ENCODE measurements at places on chromosomes 3 and 15.

GRCh38 chr15:57319226-57319918 lies 56.9 kb upstream of the CGNL1 start:
- DNase-seq, result no peak

- no peak for DNase-seq
Observed at GRCh38 chr15:38062696-38063095, 128.3 kb downstream of the TMCO5A start.

DNA sequence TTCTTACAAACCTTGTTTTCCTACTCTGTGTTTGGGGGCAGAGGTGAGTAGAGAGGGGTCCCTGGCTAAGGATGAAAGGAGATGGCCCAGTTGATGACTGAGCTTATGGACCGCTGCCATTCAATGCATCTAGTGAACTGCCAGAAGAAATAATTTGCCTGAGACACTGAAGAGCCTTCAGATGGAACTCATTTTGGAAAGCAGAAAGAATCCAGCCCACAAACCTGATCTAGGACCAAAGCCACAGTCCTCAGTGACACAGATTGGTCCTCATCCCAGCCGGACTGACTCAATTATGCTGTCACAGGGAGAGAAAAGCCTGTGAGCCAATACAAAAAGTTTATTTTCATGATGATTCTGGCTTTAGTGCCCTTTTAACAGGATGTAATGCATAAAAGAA lies 82.7 kb downstream of the CD47 start:
- DNase-seq, result no peak

DNA sequence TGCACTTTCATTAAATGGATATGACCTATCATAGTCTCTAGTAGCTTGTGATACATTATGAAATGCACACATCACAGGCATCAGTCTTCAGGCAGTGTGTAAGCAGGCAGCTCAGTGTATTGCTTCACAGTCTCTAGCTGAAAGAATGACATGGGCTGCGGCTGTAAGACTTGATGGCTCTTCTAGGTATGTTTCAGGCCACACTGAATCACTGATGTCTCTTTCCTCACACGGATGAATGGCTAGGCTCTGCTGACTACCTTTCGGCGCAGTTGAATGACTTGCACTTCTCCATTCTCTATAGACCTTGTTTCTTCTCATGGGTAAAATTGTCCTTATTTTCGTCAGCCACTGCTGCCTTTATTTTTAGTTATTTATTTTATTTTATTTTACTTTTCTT lies 15.4 kb downstream of the APH1B start:
- peak; percentile 41 for DNase-seq

DNA sequence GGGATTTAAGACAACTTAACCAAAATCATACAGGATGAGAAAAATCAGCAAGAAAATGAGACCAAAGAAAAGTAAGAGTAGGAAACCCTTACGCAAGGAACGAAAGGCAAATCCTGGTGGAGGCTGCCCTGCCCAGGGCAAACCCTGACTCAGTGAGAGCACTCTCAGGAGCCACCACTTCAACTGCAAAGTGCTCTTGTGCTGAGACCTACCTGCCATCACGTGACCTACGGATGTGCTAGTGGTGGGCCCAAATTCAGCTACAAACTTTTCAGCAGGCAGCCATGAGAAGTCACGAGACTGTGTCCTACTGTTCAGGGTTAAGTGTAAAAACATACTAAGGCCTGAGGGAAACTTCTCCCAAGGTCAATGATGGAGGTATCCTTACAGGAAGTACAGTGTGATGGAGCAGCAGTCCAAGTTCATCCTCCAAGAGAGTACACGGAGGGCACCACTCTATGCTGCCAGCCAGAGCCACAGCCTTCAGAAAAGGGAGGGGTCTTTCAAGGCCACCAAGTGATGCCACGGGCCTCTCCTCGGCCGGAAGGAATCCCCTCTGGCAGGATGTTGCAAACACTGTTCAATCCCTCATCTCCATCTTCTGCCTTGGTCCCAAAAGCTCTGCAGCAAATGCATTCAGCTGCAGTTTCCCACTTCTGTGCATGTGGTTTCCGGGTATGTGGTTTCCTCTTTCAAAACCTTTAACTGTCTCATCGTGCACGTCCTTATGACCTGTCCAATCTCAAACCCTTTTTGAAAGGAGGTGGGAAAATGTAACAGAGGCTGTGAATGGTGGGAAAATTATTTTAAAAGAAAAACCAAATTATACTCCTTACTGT lies 9.5 kb downstream of the CHSY1 start:
- DNase-seq, result peak; percentile 82

GRCh38 chr3:188137051-188137450 lies 16.9 kb upstream of the LPP start:
- DNase-seq, result no peak

DNA sequence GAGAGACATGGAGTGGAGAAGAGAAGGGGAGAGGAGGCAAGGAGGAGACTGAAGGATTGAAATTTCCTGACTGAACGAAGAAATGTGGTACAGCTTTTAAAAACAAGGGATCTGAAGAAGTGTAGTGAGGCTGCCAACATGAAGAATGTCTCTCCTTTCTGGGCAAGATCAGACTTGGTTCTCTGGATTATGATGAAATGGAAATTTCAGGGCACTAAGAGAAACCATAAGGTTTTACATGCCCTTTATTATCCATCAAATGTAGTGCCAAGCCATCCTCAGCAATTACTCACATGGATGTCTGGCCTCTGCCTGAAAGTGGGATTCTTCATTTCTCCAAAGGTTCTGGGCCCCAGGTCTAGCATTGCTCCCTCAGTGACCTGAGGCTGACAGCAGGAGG lies 77.6 kb upstream of the CCDC80 start:
- no peak for DNase-seq

- DNase-seq, result no peak
Observed at GRCh38 chr15:79115986-79116665, 25.5 kb upstream of the RASGRF1 start.

GRCh38 chr3:154180836-154181691 lies 59.9 kb downstream of the ARHGEF26 start:
- DNase-seq, result no peak

DNA sequence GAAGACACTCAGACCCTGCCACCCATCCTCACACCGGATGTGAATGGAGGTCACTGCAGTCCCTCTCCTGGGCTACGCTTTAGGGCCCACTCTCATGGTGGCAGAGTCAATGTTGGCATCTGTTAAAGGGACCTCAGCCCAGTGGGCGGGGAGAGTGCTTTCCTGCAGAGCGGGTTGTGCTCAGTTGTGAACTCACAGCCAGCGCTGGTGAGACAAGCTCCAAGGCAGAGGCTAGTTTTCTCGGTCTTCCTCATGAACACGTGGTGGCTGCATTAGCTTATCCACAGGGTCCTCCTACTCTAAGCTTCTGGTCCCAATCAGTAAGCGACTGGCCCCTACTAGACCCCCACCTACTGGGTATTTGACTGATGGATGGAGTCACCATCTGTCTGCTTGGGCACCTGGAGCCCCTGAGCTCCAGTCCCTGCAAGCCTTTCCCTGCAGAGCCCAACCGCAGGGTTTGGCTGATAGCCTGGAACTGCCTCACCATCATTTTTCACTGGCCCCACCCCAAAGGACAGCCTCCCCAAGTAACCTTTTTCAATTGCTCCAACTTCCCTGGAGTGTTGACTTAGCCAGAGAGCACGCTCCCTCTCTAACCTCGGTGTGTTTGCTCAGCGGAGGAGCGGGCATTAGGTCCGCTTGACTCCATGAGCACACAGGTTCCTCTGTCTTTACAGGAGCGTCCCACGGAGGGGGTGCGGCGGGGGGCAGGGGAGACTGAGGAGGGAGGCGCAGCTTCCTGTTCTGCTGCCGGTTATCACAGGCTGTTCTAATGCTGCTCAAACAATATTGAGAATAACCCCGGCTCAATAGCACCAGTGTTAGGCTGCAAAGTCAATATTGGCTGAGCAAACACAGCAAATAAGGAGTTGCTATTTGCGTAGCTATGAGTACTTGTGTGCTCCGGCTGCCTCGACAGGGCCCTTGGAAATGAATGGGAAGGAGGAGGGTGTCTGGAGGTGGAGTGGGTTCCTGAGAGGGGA lies 141.7 kb downstream of the RPLP1 start:
- DNase-seq, result no peak

- no peak for DNase-seq
Observed at GRCh38 chr3:124483915-124484470, 246.3 kb upstream of the UMPS start.

- DNase-seq, result peak; percentile 37
Observed at GRCh38 chr3:106167728-106168127, 298.9 kb upstream of the CBLB start.

DNA sequence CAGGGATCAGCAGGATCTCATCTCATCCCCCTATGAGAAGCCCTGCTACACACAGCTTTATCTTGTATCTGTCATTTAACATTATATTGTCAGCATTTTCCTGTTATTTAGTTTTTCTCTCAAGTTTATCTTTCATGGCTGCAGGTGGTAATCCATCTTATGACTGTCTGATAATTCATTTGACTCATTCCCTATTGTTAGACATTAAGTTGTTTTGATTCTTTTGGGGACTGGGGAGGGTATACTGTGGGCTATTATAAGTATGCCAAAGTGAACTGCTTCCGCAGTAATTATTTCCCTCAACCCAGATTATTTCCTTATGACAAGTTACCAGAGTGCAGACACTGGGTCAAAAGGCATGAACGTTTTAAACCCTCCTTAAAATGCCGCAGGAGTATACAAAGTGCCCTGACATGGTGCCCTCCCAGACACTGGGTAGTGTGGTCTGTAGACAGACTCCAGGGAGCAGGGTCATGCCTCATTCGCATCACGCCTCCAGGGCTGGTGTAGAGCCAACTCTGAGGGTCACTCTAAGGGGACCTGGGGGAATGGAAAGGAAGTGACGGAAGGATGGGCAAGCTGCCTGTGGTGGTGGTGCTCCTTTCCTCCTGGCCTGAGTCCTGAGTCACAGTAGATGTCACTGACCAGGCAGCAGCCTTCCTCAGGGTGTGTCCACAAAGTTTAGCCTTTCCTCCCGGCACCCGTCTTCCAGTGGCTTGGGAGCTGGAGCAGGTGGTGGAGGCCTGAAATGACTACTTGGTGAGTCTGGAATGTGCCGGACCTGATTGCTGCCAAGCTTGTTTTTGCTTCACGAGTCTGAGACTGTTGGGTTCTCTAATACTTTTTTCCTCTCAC lies 11.6 kb downstream of the GPR160 start:
- no peak for DNase-seq

GRCh38 chr15:99137111-99137546 lies 32.2 kb downstream of the SYNM start:
- DNase-seq, result no peak

- DNase-seq, result peak; percentile 97
Observed at GRCh38 chr3:17151598-17152373, 267.0 kb downstream of the PLCL2 start.

DNA sequence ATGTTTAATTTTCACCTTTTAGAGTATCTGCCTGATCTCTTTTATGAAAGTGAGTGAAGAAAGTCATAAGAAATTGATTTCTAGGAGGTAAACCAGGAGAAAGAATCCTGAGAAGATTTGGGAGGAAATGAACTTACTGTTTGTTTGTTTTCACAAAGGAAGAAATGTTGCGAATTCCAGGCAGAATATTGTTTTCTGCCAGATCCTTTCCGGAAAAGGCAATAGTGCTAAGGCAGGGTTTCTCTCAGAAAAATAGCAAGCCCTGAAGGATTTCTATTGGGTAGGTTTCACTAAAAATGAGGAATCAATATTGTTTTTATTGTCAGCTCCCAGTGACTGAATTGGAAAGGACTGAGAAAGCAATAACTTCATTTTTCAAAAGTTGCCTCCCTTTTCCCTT lies 85.7 kb upstream of the TGFBR2 start:
- no peak for DNase-seq

GRCh38 chr15:35958021-35958420 lies 412.1 kb upstream of the DPH6 start:
- DNase-seq, result no peak

DNA sequence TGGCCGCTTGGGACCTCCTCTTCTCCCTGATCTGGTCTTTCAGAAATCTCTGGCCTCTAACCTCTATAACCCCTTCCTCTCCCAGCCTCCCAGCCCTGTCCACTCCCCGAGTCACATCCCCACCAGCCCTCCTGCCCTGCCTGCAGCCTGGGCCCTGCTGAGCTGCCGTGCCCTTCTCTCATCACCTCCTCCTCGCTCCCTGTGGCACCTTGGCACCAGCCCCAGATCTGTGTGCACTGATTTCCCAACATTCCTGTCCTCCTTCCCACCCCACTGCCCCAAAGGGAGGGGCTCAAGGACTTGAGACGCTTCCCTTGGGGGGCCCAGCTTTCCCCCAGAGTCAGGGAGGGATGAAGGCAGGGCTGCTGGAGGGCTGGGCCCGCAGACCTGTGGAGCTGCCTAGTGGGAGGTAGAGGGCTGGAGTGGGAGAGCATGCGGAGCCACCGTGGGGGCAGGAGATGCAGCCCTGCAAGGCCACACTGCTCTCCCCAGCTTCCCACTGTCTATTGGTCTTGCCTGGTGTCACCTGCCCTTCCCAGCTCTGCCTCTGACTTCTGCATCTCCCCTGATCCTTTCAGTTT lies 42.7 kb downstream of the EXOG start:
- no peak for DNase-seq

DNA sequence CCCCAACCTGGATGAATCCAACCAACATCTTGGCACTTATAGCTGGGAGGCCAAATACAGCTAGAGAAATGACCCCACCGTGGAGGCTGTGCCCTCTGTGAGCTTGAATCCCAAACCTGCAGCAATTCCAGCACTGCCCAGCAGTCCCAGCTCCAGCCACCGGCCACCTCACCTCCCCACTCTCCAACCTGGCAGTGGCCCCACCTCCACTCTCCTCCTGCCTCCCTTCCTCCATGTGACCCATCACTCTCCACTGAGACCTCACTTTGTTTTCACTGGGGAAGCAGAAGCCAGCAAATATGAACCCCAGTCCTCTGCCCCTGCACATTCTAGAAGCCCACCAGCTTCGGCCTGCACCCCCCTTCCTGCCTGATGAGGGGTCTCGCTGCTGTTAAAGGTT lies 79.7 kb upstream of the LINGO1 start:
- DNase-seq, result no peak

DNA sequence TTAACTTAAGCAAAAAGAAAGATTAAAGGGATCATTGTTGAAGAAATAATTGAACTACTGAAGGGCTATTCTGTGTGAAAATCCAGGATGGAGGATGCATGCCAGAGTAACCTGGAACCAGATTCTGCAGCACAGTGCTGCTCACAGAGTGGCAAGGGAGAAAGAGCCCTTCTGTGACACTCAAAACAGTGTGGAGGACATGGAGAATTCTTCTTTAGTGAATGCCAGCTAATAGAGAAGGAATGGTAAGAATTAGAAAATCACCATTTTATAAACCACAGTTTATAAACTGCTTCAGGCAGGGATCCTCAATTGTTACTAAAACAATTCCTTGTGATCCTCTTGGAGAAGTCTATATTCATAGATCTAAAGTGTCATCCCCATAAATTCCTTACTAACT lies 70.4 kb upstream of the ARHGEF26 start:
- no peak for DNase-seq

DNA sequence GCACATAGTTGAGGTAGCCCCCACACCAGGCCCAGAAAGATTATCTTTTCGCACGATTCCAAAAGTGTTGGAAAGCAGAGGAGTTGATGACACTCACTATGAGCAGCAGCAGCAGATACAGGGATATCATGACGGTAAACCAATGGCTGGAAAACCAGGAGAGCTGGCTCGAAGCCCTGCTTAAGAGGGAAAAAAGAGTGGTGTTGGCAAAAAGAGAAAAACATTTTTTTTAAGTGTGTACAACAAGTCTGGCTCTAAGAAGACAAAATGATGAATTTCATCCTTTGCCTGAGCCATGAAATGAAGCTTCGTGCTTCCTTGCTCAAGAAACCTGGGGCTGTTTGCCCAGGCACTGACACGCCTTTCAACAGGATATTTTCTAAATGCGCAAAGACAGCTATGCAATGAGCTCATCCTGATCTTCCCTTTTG lies 27.3 kb downstream of the PARP16 start:
- DNase-seq, result no peak

Measured in GM12865 (cell line).